ENCODE measurements at places on chromosomes 7 and 10. TPM values are rescaled to one million over a fixed set of nuclear protein-coding genes. Genes with fewer than 3 reads are reported as not detected.

The CLCN1 gene
- total RNA-seq = 0.10 TPM

The STRIP2 gene
- total RNA-seq = 48.1 TPM

The SLC39A12 gene
- total RNA-seq = not detected

The VPS37D gene
- total RNA-seq = 0.25 TPM

The ANKRD61 gene
- not detected for total RNA-seq

The TMEM184A gene
- not detected for total RNA-seq

The SEMA3C gene
- total RNA-seq = 1.1 TPM

The PAPOLB gene
- not detected for total RNA-seq

The CPN1 gene
- total RNA-seq = not detected

The NODAL gene
- total RNA-seq = not detected

The SPAG6 gene
- total RNA-seq = 0.29 TPM

GRCh38 chr7:150845421-150845861 lies 6.9 kb upstream of the AOC1 start:
- no peaks in the 10 kb centered on the region for H3K36me3 ChIP-seq
- no peak overlapping the region for H3K27ac ChIP-seq
- H3K4me3 ChIP-seq = no peak overlapping the region
- DNase-seq = no peak

GRCh38 chr10:110664483-110665420 lies 20.6 kb downstream of the RBM20 start:
- H3K27me3 ChIP-seq = peaks cover 29% of the 10 kb centered on the region
- H3K4me1 ChIP-seq = peaks cover 4% of the 10 kb centered on the region
- DNase-seq = no peak
- H3K36me3 ChIP-seq = no peaks in the 10 kb centered on the region
- no peak overlapping the region for H3K27ac ChIP-seq
- H3K4me3 ChIP-seq = no peak overlapping the region

DNA sequence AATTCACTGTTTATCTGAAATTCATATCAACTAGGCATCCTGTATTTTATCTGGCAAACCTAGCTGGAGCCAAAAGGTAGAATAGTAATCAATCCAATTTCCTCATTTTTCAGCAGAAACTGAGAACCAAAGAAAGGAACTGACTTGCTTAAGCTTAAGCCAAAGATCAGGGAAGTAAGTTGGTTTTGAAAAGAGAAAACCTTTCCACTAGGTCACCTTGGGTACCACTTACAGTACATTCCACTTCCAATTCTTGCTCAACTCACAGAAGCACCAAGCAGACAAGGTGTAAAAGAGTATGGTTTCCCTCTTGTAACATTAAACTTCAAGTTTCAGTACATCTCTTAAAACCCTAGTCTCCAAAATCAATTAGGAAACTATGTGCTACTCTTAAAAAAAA lies 79.6 kb downstream of the ZFAND4 start:
- peaks cover 7% of the 10 kb centered on the region for H3K36me3 ChIP-seq
- peak overlapping the region; percentile 76 for H3K4me3 ChIP-seq
- no peaks in the 10 kb centered on the region for H3K27me3 ChIP-seq
- peaks cover 32% of the 10 kb centered on the region for H3K4me1 ChIP-seq
- peak overlapping the region; percentile 49 for H3K27ac ChIP-seq

GRCh38 chr10:1272777-1273161 lies 216.6 kb downstream of the WDR37 start:
- no peaks in the 10 kb centered on the region for H3K4me1 ChIP-seq
- peaks cover 4% of the 10 kb centered on the region for H3K27me3 ChIP-seq
- no peak overlapping the region for H3K4me3 ChIP-seq
- H3K27ac ChIP-seq = no peak overlapping the region
- DNase-seq = no peak
- no peaks in the 10 kb centered on the region for H3K36me3 ChIP-seq

DNA sequence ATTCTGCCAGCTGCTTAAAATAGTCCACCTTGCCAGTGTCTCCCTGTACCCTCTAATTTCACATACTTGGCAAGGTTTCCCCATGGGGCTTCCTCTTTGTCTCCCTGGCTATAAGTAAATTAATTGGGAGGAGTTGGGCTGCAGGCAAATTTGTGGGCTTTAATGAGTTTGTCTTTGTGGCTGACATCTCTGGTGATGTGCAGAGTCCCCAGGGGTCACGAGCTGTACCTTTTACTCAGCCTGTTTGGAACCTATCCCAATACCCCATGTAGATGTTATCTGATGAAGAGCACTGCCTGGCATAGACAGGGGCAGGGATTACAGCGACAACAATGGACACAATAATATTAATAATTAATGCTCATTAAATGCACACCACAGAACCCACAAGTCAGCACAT lies 132.5 kb downstream of the SLIT1 start:
- no peak overlapping the region for H3K4me3 ChIP-seq
- peaks cover 4% of the 10 kb centered on the region for H3K4me1 ChIP-seq
- no peaks in the 10 kb centered on the region for H3K36me3 ChIP-seq
- DNase-seq = no peak
- H3K27me3 ChIP-seq = peaks cover 4% of the 10 kb centered on the region

- no peaks in the 10 kb centered on the region for H3K4me1 ChIP-seq
- no peak overlapping the region for H3K4me3 ChIP-seq
- no peak for DNase-seq
- H3K27ac ChIP-seq = no peak overlapping the region
Observed at GRCh38 chr7:27515933-27516332, 146.8 kb downstream of the HIBADH start.

DNA sequence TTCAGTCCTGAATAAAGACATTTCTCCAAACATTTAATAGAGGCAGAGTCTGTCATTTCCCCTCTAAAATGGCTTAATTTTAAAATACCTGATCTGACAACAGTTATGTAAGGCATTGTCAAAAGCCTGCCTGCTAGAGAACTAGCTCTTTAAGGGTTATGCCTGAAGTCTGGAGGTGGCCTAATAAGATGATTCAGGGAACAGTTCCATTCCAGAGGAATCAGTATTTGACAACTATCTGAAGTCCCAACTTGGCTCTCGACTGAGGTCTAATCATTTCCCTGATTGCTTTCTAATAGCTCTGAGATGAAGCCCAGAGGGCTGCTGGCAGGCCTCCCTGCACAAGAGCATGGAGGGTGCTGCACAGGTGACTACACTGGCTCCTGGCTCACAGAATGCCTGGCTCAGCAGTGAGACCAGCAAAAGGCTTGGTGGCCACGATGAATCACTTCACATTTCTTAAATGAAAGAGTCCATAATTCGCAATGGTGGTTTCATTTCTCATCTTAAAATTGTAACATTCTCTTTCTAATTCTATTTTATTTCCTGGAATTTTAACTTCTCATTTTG lies 509.6 kb upstream of the POM121L12 start:
- H3K27me3 ChIP-seq = no peaks in the 10 kb centered on the region
- H3K4me3 ChIP-seq = no peak overlapping the region
- H3K36me3 ChIP-seq = peaks cover 12% of the 10 kb centered on the region
- no peak overlapping the region for H3K27ac ChIP-seq
- H3K4me1 ChIP-seq = no peaks in the 10 kb centered on the region
- no peak for DNase-seq

DNA sequence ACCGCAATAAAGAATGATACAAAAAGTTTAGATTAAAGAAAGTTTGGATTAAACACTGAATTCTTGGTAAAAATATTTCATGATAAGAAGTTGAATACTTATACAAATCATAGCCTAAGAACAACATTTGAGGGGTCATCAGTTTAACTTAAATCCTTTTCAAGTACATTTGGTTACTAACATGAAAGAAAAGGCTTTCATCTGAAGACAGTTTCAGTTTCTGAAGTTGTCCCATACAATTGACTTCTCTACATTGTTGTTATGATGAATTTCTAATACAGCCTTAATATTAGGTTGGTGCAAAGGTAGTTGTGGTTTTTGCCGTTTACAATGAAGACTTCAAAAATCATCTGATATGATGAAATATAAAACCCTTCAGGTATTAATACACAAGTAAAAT lies 317.5 kb upstream of the MAGI2 start:
- no peaks in the 10 kb centered on the region for H3K36me3 ChIP-seq
- DNase-seq = no peak
- no peaks in the 10 kb centered on the region for H3K4me1 ChIP-seq
- no peak overlapping the region for H3K4me3 ChIP-seq
- H3K27me3 ChIP-seq = no peaks in the 10 kb centered on the region
- H3K27ac ChIP-seq = no peak overlapping the region

GRCh38 chr10:78491812-78492211 lies 458.1 kb downstream of the RPS24 start:
- DNase-seq = no peak
- no peaks in the 10 kb centered on the region for H3K4me1 ChIP-seq
- H3K4me3 ChIP-seq = no peak overlapping the region
- peaks cover 19% of the 10 kb centered on the region for H3K36me3 ChIP-seq
- peaks cover 55% of the 10 kb centered on the region for H3K27me3 ChIP-seq
- H3K27ac ChIP-seq = no peak overlapping the region

GRCh38 chr10:26543567-26544306 lies 105.6 kb downstream of the APBB1IP start:
- peak overlapping the region; percentile 19 for H3K4me3 ChIP-seq
- peaks cover 14% of the 10 kb centered on the region for H3K36me3 ChIP-seq
- H3K4me1 ChIP-seq = peaks cover 25% of the 10 kb centered on the region
- no peak for DNase-seq
- H3K27me3 ChIP-seq = no peaks in the 10 kb centered on the region
- peak overlapping the region; percentile 76 for H3K27ac ChIP-seq

- H3K27me3 ChIP-seq = peaks cover 3% of the 10 kb centered on the region
- no peak for DNase-seq
- no peak overlapping the region for H3K27ac ChIP-seq
- no peak overlapping the region for H3K4me3 ChIP-seq
- peaks cover 5% of the 10 kb centered on the region for H3K4me1 ChIP-seq
Observed at GRCh38 chr7:150420242-150420641, 30.2 kb upstream of the GIMAP8 start.

GRCh38 chr7:132187869-132188789 lies 388.1 kb downstream of the PLXNA4 start:
- peaks cover 10% of the 10 kb centered on the region for H3K36me3 ChIP-seq
- no peaks in the 10 kb centered on the region for H3K27me3 ChIP-seq
- H3K4me3 ChIP-seq = no peak overlapping the region
- no peaks in the 10 kb centered on the region for H3K4me1 ChIP-seq

DNA sequence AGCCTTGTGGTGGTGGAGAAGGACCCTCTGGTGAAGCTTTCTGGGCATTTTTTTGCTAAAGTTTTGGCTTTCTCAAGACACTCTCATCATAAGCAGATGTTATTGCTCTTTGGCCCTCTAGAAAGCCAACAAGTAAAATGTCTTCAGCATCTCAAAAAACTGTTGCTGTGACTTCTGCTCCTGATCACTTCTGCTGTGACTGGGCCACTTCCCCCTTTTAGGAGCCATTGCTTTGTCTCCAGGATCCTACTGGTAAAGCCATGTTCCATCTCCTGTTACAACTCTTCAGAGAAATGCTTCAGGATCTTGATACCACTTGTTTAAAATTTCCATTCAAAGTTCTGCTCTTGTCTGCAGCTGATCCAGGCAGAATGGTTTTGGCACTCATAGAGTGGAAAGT lies 10.9 kb downstream of the PARP12 start:
- H3K4me1 ChIP-seq = peaks cover 29% of the 10 kb centered on the region
- DNase-seq = no peak
- H3K27me3 ChIP-seq = no peaks in the 10 kb centered on the region
- H3K27ac ChIP-seq = no peak overlapping the region
- H3K4me3 ChIP-seq = no peak overlapping the region
- H3K36me3 ChIP-seq = no peaks in the 10 kb centered on the region

- peaks cover 6% of the 10 kb centered on the region for H3K27me3 ChIP-seq
- no peak for DNase-seq
- H3K36me3 ChIP-seq = no peaks in the 10 kb centered on the region
- no peak overlapping the region for H3K4me3 ChIP-seq
- no peak overlapping the region for H3K27ac ChIP-seq
Observed at GRCh38 chr10:130326954-130327353, 190.8 kb downstream of the GLRX3 start.

DNA sequence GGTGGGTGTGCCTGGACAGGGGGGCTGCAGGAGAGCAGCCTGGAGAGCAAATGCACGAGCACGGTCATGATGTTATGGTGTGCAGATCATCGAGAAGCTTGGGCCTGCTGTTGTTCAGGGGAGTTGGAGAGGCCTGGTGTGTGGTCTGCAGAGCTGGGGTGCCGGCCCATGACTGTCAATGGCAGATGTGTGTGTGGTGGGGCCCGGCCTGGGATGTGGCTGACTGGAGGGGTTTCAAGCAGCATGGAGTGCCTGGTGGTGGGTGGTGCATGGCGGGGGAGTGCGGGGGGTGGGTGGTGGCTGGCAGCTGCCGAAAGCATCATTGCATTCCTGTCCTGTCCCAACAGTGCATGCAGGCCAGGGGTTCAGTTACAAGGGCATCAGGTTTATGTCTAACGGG lies 122.6 kb downstream of the DOCK1 start:
- no peak overlapping the region for H3K27ac ChIP-seq
- peaks cover 2% of the 10 kb centered on the region for H3K27me3 ChIP-seq
- H3K4me1 ChIP-seq = no peaks in the 10 kb centered on the region
- H3K4me3 ChIP-seq = no peak overlapping the region
- H3K36me3 ChIP-seq = no peaks in the 10 kb centered on the region

- H3K36me3 ChIP-seq = peaks cover 13% of the 10 kb centered on the region
- H3K4me3 ChIP-seq = no peak overlapping the region
- no peak for DNase-seq
- no peaks in the 10 kb centered on the region for H3K4me1 ChIP-seq
- no peak overlapping the region for H3K27ac ChIP-seq
Observed at GRCh38 chr10:119970963-119971362, 78.4 kb downstream of the SEC23IP start.

DNA sequence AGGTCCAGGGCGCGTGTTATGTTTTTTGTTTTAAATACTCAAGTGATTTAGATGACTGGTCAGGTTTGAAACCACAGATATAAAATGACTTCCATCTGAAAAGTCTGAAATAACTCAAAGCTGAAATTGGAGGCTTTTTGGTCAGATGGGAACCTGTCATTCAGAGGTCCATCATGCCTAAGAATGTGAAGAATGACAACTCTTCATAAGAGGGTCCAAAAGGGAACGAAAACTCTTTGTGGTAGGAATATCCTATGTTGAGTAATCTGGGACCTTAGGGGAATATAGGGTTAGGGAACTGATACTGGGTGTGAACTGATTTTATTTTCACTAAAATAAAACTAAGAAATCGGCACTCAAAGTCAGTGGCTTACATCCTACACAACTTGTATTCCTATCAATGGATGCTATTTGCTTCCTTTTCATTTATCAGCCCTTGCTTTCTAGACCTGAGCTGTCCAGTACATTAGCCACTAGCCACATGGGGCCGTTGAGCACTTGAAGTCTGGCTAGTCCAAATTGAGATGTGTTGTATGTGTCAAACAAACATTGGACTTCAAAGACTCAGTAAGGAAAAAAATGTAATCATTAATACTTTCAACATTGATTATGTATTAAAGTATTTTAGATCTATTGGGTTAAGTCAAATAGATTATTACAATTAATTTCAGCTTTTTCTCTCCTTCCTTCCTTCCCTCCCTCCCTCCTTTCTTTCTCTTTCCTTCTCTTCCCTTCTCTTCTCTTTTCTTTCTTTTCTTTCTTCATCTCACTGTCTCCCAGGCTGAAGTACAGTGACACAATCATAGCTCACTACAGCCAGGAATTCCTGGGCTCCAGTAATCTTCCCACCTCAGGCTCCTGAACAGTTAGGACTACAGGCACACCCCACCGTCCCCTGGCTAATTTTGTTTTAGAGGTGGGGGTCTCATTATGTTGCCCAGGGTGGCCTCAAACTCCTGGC lies 56.5 kb upstream of the KDM7A start:
- no peaks in the 10 kb centered on the region for H3K36me3 ChIP-seq
- peaks cover 26% of the 10 kb centered on the region for H3K4me1 ChIP-seq
- H3K27ac ChIP-seq = no peak overlapping the region
- no peaks in the 10 kb centered on the region for H3K27me3 ChIP-seq
- H3K4me3 ChIP-seq = no peak overlapping the region
- DNase-seq = no peak

All from natural killer cell treated with Interleukin-12 subunit alpha and Interleukin-12 subunit beta and Interleukin-15 and Interleukin-18, amount 100 ng/mL, for 72 hours (primary cell).